Activated T-cell treated with anti-CD3 and anti-CD28 coated beads, Interleukin-2, amount 50 U/mL, for 4 hours (primary cell): ENCODE measurements at places on chromosomes 1 and 21.

DNA sequence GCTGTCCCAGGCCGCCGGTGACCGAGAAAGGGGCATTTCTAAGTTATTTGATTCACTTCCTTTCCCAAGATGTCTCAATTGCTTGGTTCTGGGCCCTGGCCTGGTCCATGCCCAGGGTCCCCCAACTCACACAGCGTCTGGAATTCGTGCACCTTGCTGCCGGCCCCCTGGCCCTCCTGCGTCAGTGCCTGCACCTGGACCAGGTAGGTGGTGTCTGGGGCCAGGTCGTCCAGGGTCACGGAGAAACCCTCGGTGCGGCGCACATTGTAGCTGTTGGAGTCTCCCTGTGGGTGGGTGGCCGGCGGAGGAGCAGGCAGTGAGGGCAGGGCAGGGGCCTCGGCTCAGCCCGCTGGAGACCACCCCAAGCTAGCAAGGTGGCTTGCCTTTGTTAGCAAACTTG lies 21.0 kb downstream of the EPHA2 start:
- DNase-seq, result no peak

DNA sequence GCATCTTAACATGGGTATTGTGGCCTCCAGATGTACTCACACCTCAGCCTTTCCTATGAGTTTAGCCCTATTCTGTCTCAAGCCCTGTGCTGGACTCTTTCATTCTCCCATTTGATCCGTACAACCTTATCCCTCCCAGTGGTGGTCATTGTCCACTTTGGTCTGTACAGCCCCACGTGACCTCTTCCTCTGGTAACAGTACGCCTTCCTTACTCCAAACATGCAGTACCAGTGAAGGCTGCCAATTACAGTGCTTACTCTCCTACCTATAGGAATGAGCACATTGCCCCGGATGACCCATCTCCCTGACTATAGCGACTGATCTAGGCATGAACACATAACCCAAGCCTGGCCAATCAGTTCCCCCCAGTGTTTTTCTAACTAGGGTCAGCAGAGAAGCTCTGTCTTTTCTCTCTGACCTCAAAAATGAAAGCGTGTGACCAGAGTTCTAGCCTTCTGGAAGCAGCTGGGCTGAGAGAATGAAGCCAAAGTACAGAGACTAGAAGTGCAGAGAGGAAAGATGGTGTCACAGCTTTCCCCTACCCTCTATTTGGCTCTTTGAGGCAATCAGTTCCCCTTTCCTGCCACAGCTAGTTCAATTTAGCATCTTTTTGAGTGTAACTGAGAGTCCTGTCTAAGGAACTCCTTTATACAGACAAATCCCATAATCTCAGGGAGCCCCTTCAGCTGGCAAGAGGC lies 9.9 kb upstream of the QSOX1 start:
- no peak for DNase-seq

GRCh38 chr1:211145944-211146343 lies 12.0 kb upstream of the KCNH1 start:
- DNase-seq, result no peak

GRCh38 chr21:15842565-15842880 lies 112.7 kb downstream of the USP25 start:
- no peak for DNase-seq
